WTC11 (cell line): ENCODE measurements at places on chromosomes 7 and 10. TPM values are rescaled to one million over a fixed set of nuclear protein-coding genes. Genes with fewer than 3 reads are reported as not detected.

SEMA3D gene
- total RNA-seq: 2.2 to 3.8 TPM (median 2.9 TPM) in 3 replicates

ACSM6 gene
- 0.11 to 0.14 TPM in 2 of 3 replicates, not detected in the other for total RNA-seq

CAV1 gene
- 10.9 to 19.7 TPM (median 11.5 TPM) in 3 replicates for total RNA-seq

ZNF804B gene
- 0.04 TPM in 1 of 3 replicates, not detected in the others for total RNA-seq

TET1 gene
- 59.2 to 71.4 TPM (median 62.0 TPM) in 3 replicates for total RNA-seq

- DNase-seq: no peak
- H3K4me1 ChIP-seq: 0 out of 2 replicates have a peak, but pooled peaks cover 1% of the 10 kb centered on the region
- H3K27me3 ChIP-seq: no peaks in the 10 kb centered on the region
- no peak overlapping the region for H3K4me3 ChIP-seq
Measured at GRCh38 chr10:89589101-89589720, 53.8 kb upstream of the SLC16A12 start.

- no peak overlapping the region for H3K4me3 ChIP-seq
- 0 out of 2 replicates have a peak, but pooled peaks cover 4% of the 10 kb centered on the region for H3K4me1 ChIP-seq
- H3K27me3 ChIP-seq: no peaks in the 10 kb centered on the region
- no peak overlapping the region for H3K27ac ChIP-seq
- peaks cover 5% of the 10 kb centered on the region for H3K36me3 ChIP-seq
Measured at GRCh38 chr7:22762866-22763265, 35.9 kb downstream of the IL6 start.

- no peak overlapping the region for H3K27ac ChIP-seq
- no peaks in the 10 kb centered on the region for H3K36me3 ChIP-seq
- no peak for DNase-seq
- H3K27me3 ChIP-seq: no peaks in the 10 kb centered on the region; the same call in 1 of the 2 replicates
- H3K4me3 ChIP-seq: no peak overlapping the region
- peaks cover 5% of the 10 kb centered on the region; the same call in 1 of the 2 replicates for H3K4me1 ChIP-seq
Measured at GRCh38 chr10:80275756-80276155, 13.7 kb downstream of the MAT1A start.

GRCh38 chr7:137886281-137886680 lies 39.5 kb upstream of the DGKI start:
- no peaks in the 10 kb centered on the region for H3K27me3 ChIP-seq
- no peak for DNase-seq
- peak overlapping the region; percentile 78 for H3K27ac ChIP-seq
- peaks cover 54% of the 10 kb centered on the region for H3K36me3 ChIP-seq
- H3K4me3 ChIP-seq: no peak overlapping the region

- no peak overlapping the region for H3K4me3 ChIP-seq
- H3K4me1 ChIP-seq: no peaks in the 10 kb centered on the region
- H3K27me3 ChIP-seq: no peaks in the 10 kb centered on the region; the same call in 1 of the 2 replicates
- H3K27ac ChIP-seq: no peak overlapping the region
Measured at GRCh38 chr7:145665499-145666258, 450.9 kb upstream of the CNTNAP2 start.

GRCh38 chr7:110311556-110311955 lies 779.4 kb upstream of the LRRN3 start:
- H3K4me3 ChIP-seq: no peak overlapping the region
- no peaks in the 10 kb centered on the region for H3K27me3 ChIP-seq
- H3K36me3 ChIP-seq: peaks cover 18% of the 10 kb centered on the region
- H3K4me1 ChIP-seq: no peaks in the 10 kb centered on the region

GRCh38 chr10:25753776-25754175 lies 180.3 kb upstream of the MYO3A start:
- H3K4me3 ChIP-seq: no peak overlapping the region
- H3K27ac ChIP-seq: no peak overlapping the region
- no peak for DNase-seq
- H3K27me3 ChIP-seq: no peaks in the 10 kb centered on the region
- H3K4me1 ChIP-seq: peaks cover 16% of the 10 kb centered on the region

GRCh38 chr10:43649185-43649523 lies 473 bp upstream of the ZNF32 start:
- H3K27me3 ChIP-seq: peaks cover 46% of the 10 kb centered on the region
- H3K27ac ChIP-seq: no peak overlapping the region
- peaks cover 34% of the 10 kb centered on the region for H3K36me3 ChIP-seq

DNA sequence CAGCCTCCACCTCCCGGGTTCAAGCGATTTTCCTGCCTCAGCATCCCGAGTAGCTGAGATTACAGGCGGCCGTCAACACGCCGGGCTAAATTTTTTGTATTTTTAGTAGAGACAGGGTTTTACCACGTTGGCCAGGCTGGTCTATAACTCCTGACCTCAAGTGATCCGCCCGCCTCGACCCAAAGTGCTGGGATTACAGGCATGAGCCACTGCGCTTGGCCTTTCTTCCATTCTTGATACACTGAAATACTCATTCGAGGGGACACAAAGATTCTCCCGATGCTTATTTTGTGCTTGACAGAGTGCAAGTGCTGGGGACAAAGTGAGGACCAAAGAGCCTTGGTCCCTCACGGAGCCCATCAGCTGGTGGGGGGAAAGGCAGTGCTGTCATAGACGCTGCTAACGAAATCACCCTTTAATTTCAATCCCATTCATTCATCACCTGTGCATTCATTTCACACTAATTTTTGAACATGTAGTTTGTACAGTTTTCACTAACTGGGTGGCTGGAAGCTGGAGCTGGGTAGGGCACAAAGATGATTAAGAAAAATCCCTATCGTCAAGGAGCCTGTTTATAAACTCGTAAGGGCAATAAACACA lies 621 bp upstream of the FAM133B start:
- H3K27ac ChIP-seq: no peak overlapping the region
- peak overlapping the region; percentile 92 for H3K4me3 ChIP-seq
- peaks cover 3% of the 10 kb centered on the region; the same call in 1 of the 2 replicates for H3K36me3 ChIP-seq
- H3K27me3 ChIP-seq: peaks cover 29% of the 10 kb centered on the region

DNA sequence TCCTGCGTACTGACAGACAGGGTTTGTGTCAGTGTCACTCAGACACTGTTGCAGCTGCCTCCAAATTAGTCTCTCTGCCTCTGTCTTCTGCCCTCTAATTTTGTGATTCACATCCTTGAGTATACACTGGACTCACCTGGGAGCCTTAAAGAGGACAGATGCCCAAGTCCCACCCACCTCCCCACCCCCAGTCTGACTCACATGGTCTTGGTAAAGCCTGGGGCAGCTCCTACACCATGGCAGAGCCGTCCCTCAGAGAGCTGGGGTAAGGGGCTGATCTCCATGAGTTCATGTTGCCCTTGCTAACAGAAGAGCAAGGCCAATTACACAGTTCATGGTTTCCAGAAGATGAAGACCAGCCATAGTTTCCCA lies 197.6 kb upstream of the STK17A start:
- H3K4me1 ChIP-seq: 0 out of 2 replicates have a peak, but pooled peaks cover 3% of the 10 kb centered on the region
- no peaks in the 10 kb centered on the region; the same call in 1 of the 2 replicates for H3K27me3 ChIP-seq
- peaks cover 16% of the 10 kb centered on the region for H3K36me3 ChIP-seq
- no peak overlapping the region for H3K27ac ChIP-seq
- no peak for DNase-seq

DNA sequence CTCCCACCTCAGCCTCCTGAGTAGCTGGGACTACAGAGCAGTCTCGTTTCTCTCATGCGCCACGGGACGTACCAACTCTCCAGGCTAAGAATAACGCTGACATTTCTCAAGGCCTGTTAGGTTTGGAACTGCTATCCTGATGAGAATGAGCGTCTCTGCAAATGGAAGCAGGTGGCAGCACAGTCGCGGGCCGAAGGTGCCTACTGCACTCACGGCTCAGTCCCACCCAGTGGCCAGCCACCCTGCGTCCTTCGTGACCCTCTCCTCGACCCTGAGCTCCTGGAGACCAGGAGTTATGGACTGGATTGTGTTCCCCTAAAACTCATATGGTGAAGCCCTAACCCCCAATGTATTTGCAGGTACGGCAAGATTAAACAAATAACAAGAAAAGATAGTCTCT lies 274.1 kb downstream of the PRPF18 start:
- no peaks in the 10 kb centered on the region for H3K27me3 ChIP-seq
- peaks cover 4% of the 10 kb centered on the region for H3K4me1 ChIP-seq
- H3K27ac ChIP-seq: no peak overlapping the region
- DNase-seq: no peak

DNA sequence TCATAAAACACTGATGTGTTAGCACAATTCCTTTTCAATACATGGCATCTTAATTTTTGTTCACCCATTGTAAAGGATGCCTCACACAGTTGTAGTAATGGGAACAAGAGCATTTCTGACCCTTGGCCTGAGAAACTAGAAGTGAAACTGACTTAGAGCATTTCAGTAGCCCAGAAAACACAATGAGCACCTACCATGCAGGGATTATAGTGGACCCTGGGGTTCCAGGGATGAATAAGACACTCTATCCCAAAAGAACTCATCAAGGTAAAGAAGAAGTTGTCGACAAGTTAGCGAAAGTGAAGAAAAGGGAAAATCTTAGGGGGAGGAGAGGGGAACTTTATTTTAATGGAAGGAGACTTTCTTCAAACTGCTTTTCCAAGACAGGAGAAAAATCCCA lies 125.6 kb downstream of the NT5C2 start:
- H3K27ac ChIP-seq: no peak overlapping the region
- H3K27me3 ChIP-seq: no peaks in the 10 kb centered on the region
- peaks cover 15% of the 10 kb centered on the region for H3K4me1 ChIP-seq
- no peak overlapping the region for H3K4me3 ChIP-seq
- H3K36me3 ChIP-seq: no peaks in the 10 kb centered on the region; the same call in 1 of the 2 replicates
- DNase-seq: no peak

GRCh38 chr10:68096913-68097516 lies 12.3 kb upstream of the MYPN start:
- H3K4me1 ChIP-seq: peaks cover 8% of the 10 kb centered on the region; the same call in 1 of the 2 replicates
- no peaks in the 10 kb centered on the region for H3K27me3 ChIP-seq
- H3K27ac ChIP-seq: no peak overlapping the region
- no peak overlapping the region for H3K4me3 ChIP-seq

- H3K36me3 ChIP-seq: no peaks in the 10 kb centered on the region
- H3K27ac ChIP-seq: no peak overlapping the region
- no peaks in the 10 kb centered on the region for H3K27me3 ChIP-seq
- H3K4me3 ChIP-seq: no peak overlapping the region
- DNase-seq: no peak
Measured at GRCh38 chr7:159023746-159024145, 120.9 kb downstream of the VIPR2 start.

- no peak overlapping the region for H3K4me3 ChIP-seq
- peaks cover 22% of the 10 kb centered on the region for H3K4me1 ChIP-seq
- H3K27me3 ChIP-seq: no peaks in the 10 kb centered on the region; the same call in 1 of the 2 replicates
Measured at GRCh38 chr10:110615057-110615747, 28.9 kb upstream of the RBM20 start.

- no peak overlapping the region for H3K27ac ChIP-seq
- H3K4me1 ChIP-seq: peaks cover 21% of the 10 kb centered on the region
- no peak overlapping the region for H3K4me3 ChIP-seq
- peaks cover 19% of the 10 kb centered on the region for H3K27me3 ChIP-seq
- no peak for DNase-seq
Measured at GRCh38 chr10:99555371-99555770, 22.6 kb downstream of the NKX2-3 start.
